Effector CD4-positive, alpha-beta T cell (primary cell): ENCODE measurements at places on chromosomes 7 and 10.

- DNase-seq: no peak
These were observed 679 bp upstream of the AFAP1L2 start for GRCh38 chr10:114405011-114405350.

DNA sequence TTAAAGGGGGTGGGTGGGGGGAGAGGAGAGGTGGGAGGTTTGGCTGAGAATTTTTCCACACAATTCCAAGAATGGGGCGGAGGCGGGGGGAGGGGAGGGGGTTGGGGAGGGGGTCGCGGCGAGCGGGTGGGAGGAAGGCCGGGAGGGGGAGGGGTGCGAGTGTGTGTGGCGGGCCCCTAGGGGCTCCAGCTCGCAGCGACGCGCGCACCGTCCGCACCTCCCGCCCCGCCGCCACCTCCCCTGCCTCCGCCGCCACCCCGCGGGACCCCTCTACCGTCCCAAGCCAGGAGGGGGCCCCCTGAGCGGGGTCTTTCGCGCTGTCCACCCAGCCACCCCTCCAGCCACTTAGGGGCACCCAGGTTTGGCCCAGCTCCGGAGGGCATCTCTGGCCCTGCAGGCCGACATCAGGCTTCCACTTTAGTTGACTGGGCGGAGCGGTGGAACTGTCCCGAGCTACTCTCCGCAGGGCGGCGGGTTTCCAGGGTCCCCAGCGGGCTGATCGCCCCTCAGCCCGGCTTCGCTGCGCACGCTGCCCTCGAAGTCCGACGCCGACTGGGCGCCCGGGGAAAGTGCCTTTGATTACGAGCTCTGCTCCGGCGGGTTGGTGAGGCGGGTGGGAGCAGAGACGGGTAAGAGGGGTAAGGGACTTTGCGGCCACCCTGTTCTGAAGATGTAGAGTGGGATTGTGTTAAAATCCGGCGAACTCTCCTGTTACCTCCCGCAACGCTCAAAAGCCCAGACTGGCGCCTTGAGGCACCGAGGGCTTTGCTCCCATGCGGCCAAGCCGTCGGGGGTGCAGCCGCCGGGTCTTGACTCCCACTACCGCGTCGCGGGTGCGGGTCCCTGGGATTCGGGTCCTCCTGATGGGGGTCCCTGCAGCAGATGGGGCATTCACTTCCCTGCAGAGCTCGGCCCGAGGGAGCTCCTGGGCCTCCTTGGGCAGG lies 1.8 kb upstream of the VAX1 start:
- no peak for DNase-seq

DNA sequence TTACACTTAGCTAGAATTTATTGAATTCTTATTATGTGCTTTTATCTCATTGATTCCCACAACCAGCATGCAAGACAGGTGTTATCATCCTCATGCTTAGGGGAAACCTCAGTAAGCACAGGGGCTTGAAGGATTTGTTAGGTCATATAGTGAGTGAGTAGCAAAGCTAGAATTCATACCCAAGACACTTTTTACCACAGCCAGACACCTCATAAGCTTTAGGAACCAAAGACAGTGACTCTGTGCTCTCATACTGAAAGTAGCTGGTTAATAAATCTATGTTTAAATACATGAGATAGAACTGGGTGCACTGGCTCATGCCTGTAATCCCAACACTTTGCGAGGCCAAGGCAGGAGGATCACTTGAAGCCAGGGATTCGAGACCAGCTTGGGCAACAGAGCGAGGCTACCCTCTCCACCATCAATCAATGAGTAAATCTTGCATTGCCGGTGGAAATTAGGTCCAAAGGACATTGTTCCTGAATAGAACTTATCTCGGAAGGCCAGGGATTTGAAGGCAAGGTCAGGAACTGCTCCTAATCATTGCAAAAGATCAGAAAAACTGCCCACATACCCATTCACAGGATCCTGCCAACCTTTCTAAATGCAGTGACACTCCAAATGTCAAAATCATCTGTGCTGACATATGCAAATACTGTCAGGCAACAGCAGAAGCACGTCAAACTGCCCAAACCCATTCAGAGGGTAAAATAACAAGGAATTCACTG lies 523.5 kb downstream of the PARD3 start:
- DNase-seq: no peak

DNA sequence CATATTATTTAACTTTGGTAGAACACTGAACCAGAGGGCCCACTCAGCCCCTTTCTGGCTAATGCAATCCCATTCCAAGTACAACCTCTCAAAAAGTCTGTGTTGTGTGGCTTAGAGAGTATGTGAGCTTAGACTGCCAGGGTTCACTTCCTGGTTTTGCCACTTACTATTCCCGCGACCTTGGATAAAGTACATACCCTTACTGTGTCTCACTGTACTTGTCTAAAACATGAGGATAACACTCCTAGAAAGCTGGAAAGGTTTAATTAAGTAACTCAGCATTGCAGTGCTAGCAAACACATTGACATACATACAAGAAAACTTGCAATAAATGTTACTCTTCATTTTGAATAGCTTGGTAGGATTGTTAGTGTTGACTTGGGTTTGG lies 215.8 kb downstream of the CHCHD3 start:
- no peak for DNase-seq

DNA sequence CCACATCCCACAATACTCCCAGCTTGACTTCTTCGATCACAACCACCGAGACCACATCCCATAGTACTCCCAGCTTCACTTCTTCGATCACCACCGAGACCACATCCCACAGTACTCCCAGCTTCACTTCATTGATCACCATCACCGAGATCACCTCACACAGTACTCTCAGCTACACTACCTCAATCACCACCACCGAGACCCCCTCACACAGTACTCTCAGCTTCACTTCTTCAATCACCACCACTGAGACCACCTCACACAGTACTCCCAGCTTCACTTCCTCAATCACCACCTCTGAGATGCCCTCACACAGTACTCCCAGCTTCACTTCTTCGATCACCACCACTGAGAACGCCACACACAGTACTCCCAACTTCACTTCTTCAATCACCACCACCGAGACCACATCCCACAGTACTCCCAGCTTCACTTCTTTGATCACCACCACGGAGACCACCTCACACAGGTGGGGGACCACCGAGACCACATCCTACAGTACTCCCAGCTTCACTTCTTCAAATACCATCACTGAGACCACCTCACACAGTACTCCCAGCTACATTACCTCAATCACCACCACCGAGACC lies 8.6 kb downstream of the MUC3A start:
- DNase-seq: no peak

DNA sequence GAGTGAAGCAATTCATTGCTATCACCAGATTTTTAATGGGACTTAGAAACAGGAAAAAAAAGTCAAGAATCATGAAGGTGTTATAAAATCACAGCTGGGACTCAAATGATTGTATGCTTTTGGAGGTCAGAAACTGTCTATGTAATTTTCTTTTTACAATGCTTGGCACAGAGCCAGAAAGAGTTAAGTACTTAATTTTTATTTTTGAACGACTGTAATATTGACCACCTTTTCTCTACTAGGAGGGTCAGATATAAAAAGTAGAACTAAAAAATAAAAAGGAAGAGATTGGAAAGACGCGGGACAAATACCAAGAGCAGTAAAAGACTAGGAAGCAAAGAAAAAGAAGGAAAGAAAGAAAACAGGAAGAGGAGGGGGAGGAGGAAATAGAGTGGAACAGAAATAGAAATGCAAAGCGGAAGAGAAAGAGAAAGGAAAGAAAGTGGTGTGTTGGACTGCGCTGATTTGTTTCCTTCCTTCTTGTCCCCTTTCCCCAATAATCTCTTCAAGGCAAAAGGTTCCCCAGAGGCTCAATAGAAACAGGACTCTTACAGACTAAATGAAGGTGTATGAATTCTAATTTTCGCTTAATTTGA lies 23.2 kb upstream of the C1GALT1 start:
- no peak for DNase-seq

GRCh38 chr10:121108051-121108450 lies 256.9 kb downstream of the WDR11 start:
- no peak for DNase-seq

DNA sequence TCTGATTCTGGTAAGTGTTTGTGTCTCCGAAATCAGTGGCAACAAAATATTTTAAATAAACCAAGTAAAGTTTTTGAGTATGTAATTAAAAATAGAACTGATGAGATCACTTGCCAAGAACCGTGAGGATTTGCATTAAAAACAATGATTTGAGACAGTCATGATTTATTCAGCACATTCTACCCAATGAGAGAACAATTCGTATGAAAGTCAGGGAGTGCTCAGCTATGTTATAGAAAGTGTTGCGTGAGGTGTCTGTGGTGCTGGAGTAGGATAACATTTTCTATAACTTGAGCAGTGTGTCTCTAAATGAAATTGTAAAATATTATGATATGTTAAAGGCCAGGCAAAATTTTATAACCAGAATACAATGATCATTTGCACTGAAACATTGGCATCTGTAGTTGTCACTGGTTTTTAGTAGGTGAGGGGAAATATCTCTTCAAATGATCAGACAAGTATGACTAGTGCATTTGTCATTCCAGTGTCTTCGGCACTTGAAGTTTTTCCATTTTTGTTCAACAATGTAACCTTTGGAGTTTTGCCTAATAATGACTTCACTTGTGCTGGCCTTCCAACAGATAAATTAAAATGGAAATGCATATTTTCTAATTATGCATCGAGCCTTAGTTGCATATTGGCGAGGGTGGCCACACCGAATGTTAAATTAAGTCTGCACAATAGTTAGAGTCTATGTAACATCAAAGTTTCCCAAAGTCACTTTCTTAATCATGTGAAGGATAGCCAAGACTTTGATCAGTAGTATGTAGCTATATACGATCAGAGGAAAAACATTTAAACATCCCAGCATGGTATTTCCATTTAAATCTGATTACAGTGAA lies 335.9 kb downstream of the GFRA1 start:
- DNase-seq: no peak

GRCh38 chr10:122682522-122682921 lies 17.1 kb downstream of the C10orf120 start:
- no peak for DNase-seq

- DNase-seq: no peak
These were observed 1.6 kb downstream of the HTR7 start for GRCh38 chr10:90856261-90856660.
